ENCODE measurements at places on chromosomes 5 and 9.

GRCh38 chr5:131672776-131673175 is 37.7 kb upstream of the RAPGEF6 start:
- DNase-seq, result no peak

- DNase-seq, result no peak
Measured at GRCh38 chr5:84378420-84378819, 6.3 kb downstream of the EDIL3 start.

- DNase-seq, result no peak
Measured at GRCh38 chr5:112640546-112640945, 97.1 kb upstream of the APC start.

- no peak for DNase-seq
Measured at GRCh38 chr9:103627731-103628130, 466.4 kb upstream of the SMC2 start.

- no peak for DNase-seq
Measured at GRCh38 chr5:54214722-54215121, 95.7 kb downstream of the ARL15 start.

DNA sequence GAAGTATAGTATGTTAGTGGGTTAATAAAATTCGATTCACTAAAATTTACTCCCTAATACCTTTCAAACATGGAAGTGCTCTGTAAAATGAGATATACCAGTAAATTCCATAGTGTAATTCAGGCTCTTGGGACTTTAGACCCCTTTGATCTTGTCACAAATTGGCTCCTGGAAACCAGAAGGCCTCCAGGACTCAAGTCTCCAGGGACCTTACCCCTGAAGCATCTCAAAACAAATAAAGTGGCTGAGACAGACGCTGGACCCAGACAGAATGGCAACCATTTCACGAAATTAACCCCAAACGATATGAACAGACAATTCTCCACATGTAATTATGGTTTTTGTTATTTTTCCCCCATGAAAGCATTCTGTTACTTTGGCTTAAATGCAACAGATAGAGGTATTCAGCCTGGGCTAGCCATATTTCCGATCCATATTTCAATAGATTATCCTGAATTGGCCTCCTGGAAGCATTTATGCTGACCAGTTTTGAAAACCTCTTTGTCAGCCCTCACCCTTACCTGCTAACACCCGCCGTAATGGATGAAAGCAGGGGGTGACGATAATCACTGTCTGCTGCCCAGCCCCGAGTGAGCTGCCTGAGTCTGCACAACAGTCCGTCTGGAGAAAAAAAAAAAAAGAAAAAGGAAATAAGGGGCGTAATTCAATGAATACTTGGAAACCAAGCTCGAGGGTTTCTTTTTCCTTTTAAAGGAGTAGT is 34.1 kb upstream of the EFNA5 start:
- DNase-seq, result no peak

GRCh38 chr5:173645890-173646574 is 29.6 kb upstream of the BOD1 start:
- DNase-seq, result no peak

GRCh38 chr9:97980918-97981845 is 2.0 kb upstream of the ANP32B start:
- no peak for DNase-seq

- no peak for DNase-seq
Measured at GRCh38 chr5:82356808-82357671, 78.9 kb upstream of the RPS23 start.

GRCh38 chr9:120161776-120162175 is 418.2 kb downstream of the CDK5RAP2 start:
- no peak for DNase-seq

- no peak for DNase-seq
Measured at GRCh38 chr9:116589392-116590354, 97.4 kb upstream of the TRIM32 start.

GRCh38 chr5:170181902-170182301 is 50.9 kb upstream of the C5orf58 start:
- no peak for DNase-seq

DNA sequence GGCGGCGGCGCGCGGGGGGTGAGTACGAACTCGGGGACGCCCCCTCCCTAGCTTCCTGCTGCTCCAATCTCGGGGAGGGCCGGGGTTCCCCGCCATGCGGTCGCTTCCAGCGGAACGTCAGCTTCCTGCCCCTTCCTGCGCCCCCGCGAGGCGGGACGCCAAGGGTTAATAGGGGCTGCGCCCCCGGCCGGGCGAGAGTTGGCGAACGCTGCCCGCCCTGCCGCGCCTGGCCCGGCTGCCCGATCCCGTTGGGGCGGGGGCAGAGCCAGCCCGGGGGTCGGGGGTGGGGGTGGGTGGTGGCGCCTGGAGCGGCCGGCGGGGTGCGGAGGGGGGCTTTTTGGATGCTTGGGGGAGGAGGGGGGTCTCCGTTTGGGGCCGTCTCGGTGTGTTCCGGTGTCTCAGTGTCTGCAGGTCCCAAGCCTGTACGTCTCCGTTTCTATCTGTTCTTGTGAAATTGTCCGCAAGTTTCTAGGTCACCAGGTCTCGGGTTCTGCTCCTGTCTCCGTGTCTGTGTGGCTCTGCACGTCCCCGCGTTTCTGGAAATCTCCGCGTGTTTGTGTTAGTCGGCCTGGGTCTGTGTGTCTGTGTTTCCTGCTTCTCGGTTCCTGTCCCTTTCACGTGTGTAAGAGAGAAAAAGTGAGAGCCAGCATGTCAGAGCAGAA is 789 bp downstream of the COL27A1 start:
- no peak for DNase-seq

GRCh38 chr9:134633362-134634142 is 8.1 kb upstream of the COL5A1 start:
- no peak for DNase-seq

DNA sequence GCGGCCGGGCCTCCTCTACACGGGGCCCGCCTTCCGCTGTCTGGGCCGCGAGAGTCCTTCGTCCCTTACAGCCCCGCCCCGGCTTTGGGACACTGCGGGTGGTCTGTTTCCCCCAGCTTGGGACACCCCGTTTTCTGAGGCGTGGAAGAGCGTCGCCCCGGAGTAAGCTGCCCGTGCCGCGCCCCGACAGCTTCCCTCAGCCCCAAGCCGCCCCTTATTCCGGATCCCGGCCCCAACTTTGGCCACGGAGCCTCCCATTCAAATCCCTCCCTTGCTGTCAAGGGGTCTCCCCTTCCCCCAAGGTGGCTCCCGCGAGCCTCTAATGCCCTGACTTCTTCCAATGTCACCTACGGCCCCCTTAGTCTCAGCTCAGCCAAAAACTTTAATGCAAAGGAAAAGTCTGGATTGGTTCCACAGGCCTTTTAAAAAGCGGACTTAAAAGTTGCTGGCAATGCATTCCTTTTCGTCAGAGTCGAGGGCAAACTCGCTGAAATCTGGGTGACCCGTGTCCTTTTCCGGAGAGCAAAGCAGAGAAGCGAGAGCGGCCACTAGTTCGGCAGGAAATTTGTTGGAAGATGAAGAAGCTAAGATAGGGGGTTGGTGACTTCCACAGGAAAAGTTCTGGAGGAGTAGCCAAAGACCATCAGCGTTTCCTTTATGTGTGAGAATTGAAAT is 19.8 kb downstream of the EXOSC2 start:
- DNase-seq, result no peak

DNA sequence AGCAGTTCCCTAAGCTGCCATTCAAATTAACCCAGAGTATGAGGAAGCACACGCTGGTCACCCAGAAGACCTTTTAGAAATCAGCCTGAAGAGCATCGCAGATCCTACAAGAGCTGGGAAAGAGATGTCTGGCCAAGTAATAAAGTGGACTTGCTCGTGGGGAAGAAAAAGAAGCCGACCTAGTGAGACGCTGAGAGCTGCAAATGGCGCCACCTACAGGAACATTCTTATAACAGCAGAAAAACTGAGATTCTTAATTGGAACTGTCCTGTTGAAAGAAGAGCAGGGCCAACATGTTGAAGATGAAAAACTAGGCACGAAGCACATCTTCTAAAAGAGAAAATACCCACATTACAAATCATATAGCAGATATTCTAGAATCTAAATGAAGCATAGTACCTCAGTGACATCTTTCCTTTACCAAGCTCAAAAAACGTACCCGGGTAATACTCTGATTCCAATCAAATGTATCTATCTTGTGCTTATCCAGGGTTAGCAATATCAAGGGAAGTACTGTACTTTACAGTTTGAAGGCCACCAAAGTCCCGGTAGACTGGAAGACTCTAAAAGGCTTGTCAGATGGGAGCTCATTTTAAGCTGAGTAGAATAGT is 3.9 kb upstream of the GNAQ start:
- peak; percentile 74 for DNase-seq

GRCh38 chr9:95887926-95888497 is 12.5 kb downstream of the ERCC6L2 start:
- DNase-seq, result no peak

DNA sequence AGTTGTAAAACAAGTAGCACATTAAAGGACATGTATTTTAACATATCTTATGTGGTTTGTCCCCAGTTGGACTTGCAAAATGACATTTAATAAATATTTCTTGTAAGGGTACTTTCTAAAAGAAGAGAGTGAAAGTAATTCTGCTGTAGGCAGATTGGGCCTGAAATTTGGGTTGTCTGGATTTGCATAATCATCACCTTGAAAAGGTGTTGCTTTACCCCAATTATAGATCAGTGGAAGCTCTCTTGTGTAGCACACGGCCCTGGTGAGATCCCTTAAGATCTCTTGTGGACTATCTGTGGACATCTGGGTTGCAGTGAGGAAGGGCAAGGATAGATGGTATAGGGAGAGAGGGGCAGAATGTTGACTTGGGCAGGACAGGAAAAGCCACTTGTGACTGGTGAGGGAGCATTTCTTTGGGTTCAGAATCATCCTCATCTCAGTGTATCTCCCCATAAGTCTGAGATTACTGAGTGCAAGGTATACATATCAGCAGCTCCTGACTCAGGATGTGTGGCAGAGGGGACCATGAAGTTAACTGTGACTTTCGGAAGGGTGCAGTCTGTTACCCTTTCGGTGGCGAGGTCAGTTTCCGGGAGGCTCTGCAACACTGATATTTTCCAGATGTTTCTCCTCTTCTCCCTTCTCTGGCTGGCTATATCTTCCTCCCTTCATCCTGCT is 2.0 kb upstream of the TNFAIP8 start:
- no peak for DNase-seq

DNA sequence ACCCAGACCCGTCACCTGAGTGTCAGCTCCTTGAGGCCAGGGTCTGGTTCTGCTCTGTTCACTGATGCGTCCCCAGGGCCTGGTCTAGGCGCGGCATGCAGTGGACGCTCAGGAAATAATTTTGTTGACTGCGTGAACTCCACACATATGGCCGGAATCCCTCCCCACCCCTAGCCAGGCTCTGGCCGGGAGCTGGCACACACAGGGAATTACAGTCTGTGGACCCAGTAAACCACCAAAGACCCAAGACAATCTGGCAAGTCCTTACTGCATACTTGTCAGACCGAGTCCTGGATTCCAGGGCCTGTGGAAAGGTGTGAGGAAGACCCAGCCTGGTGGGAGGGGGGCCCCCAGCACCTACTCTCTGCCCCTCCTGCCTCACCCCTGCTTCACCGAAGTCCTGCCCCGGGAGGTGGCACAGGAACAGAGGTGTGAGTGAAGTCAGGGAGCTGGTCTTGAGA is 113.0 kb upstream of the IER5L start:
- DNase-seq, result no peak

DNA sequence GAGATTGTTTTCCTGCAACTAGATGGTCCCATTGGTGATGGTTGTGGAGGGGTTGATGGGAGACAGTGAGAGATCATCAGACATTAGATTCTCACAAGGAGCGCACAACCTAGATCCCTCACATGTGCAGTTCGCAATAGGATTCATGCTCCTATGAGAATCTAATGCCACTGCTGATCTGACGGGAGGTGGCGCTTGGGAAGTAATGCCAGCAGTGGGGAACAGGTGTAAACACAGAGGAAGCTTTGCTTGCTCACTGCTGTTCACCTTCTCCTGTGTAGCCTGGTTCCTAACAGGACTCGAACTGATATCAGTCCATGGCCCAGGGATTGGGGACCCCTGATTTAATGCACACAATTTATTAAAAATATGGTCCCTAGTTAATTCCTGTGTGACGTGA is 18.8 kb downstream of the SNCAIP start:
- DNase-seq, result no peak

DNA sequence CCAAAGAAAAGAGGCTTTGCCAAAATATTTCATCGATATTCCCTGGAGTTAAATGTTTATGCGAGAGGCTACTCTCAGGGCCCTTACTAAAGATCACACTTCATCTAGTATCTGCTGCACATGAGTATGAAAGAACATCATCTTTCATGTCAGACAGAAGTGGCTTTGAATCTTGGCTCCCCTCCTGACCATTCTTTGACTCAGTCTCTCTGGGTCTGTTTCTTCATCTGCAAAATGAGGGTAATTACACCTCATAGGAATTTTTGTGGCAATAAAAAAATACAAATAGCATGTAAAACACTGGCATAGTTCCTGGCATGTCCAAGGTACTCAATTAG is 58.1 kb downstream of the SLIT3 start:
- no peak for DNase-seq
